ENCODE measurements at places on chromosomes 16 and 17. TPM values are rescaled to one million over a fixed set of nuclear protein-coding genes. Genes with fewer than 3 reads are reported as not detected.
A peak's percentile ranks its signal among the peaks of the same experiment; 100 is the strongest.

DNA sequence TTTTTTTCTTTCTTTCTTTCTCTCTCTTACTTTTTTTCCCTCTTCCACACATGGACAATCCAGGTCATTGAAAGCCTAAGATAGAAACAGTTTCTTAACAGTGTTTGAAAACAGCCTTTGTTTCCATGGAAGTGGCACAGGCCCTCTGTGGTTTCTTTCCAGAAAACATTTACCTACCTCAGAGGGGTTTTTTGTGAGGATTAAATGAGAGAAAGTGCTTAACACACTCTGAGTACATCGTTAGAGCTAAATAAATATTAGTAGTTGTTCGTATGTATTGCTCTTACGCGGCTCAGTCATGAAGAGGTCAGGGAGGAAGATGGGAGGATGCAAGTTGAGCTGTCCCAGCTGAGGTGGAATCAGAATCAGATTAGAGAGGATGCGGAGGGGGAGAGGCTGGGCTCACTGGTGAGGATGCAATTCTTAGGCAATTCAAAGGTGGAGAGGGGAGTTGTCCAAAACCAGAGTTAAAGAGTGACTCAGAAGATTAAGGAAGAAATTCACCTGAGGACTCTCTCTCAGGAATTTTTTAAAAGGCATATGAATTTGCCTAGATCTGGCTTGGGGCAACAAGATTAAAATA is 345.4 kb downstream of the PMP22 start:
- no peak overlapping the region for H3K27ac ChIP-seq
- no peaks in the 10 kb centered on the region for H3K27me3 ChIP-seq
- DNase-seq = no peak
- H3K4me1 ChIP-seq = no peaks in the 10 kb centered on the region
- H3K36me3 ChIP-seq = no peaks in the 10 kb centered on the region
- H3K4me3 ChIP-seq = no peak overlapping the region

- peaks cover 8% of the 10 kb centered on the region for H3K4me1 ChIP-seq
- H3K36me3 ChIP-seq = no peaks in the 10 kb centered on the region
- no peak within 1 kb of the TSS for H3K4me3 ChIP-seq
- DNase-seq = no peak
These were observed at the start of gene NRN1L for GRCh38 chr16:67884684-67885083. TSS of gene NRN1L (plus strand) at chr16:67884885. CDS start at chr16:67884904, 19 bp downstream.

Gene PKMYT1
- polyA plus RNA-seq = 0.69 TPM

Gene ADAD2
- not detected for polyA plus RNA-seq

- no peak for DNase-seq
- H3K4me1 ChIP-seq = no peaks in the 10 kb centered on the region
- H3K4me3 ChIP-seq = no peak overlapping the region
- peaks cover 49% of the 10 kb centered on the region for H3K27me3 ChIP-seq
- no peak overlapping the region for H3K27ac ChIP-seq
These were observed 158.1 kb upstream of the SDK2 start for GRCh38 chr17:73802314-73802713.

- H3K27ac ChIP-seq = no peak overlapping the region
- no peaks in the 10 kb centered on the region for H3K36me3 ChIP-seq
- H3K4me3 ChIP-seq = no peak overlapping the region
- no peaks in the 10 kb centered on the region for H3K4me1 ChIP-seq
- no peaks in the 10 kb centered on the region for H3K27me3 ChIP-seq
These were observed 348.6 kb upstream of the ZFHX3 start for GRCh38 chr16:73396556-73396955.

DNA sequence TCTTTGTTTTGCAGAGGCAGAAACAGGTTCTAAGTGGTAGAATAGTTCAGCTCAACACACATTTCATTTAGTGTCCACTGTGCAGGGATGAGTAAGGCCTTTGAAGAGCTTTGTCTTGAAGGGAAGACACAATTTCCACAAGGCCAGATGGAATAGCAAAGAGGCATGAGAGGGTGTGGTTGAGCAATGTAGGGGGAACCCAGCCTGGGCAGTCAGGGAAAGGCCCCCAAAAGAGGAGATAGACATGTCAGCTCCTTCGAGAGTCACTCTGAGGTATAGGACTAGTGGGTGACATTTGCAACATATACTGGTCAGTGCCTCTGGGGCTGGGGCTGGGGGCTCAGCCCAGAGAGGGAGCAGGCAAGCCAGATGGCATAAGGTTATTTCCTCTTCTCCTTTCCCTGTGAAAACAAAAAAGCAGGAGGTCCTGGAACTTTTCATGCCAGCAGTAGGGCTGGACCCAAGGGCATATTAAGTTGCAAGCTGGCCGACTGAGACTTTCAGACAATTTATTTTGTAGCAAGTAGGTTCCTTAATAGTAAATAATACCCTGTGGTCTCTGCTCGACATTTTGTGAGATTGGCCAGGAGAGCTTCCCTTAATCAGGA is 7.1 kb downstream of the ALKBH5 start:
- no peaks in the 10 kb centered on the region for H3K27me3 ChIP-seq
- peaks cover 80% of the 10 kb centered on the region for H3K4me1 ChIP-seq
- no peak for DNase-seq
- peak overlapping the region; percentile 54 for H3K4me3 ChIP-seq
- peak overlapping the region; percentile 32 for H3K27ac ChIP-seq

DNA sequence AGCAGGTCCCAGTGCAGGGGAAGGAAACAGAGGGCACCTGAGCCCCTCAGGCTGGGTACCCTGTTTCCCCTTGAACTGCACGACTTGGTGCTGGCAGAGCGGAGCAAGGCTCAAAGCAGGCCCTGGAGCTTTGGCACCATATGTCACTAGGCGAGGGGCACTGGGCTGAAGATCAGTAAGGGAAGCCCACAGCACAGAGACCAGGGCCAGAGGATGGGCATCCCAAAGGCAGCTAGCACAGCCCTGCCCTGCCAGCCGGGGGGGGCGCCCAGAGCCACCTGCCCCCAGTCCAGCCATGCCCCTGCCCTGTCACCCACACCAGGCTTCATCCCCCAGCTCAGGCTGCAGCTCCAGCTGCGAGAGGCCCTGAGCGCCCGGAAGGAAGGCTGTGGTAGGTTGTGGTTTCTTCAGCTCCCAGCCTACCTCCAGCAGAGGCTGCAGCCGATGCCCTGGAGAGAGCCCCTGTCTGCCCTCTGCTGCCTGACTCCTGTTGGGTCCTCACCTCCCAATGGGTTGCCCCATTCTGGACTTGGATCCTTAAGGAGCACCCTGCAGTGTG is 10.9 kb downstream of the NHERF1 start:
- H3K27me3 ChIP-seq = no peaks in the 10 kb centered on the region
- DNase-seq = peak; percentile 28
- no peaks in the 10 kb centered on the region for H3K36me3 ChIP-seq
- H3K27ac ChIP-seq = no peak overlapping the region
- H3K4me3 ChIP-seq = no peak overlapping the region

Gene ETV4
- polyA plus RNA-seq = not detected

Gene ARL5C
- polyA plus RNA-seq = not detected

GRCh38 chr17:45849536-45849990 is 4.9 kb downstream of the SPPL2C start:
- H3K4me3 ChIP-seq = no peak overlapping the region
- H3K27ac ChIP-seq = no peak overlapping the region
- DNase-seq = no peak
- H3K4me1 ChIP-seq = no peaks in the 10 kb centered on the region
- no peaks in the 10 kb centered on the region for H3K36me3 ChIP-seq
- H3K27me3 ChIP-seq = peaks cover 43% of the 10 kb centered on the region

GRCh38 chr16:381789-382717 is at the start of gene PGAP6:
TSS of gene PGAP6 (minus strand) at chr16:381978. CDS start at chr16:381821, 157 bp downstream.
- no peaks in the 10 kb centered on the region for H3K36me3 ChIP-seq
- H3K4me1 ChIP-seq = peaks cover 35% of the 10 kb centered on the region
- no peaks in the 10 kb centered on the region for H3K27me3 ChIP-seq

- H3K36me3 ChIP-seq = no peaks in the 10 kb centered on the region
- H3K27ac ChIP-seq = peak overlapping the region; percentile 32
- peaks cover under 1% of the 10 kb centered on the region for H3K27me3 ChIP-seq
- H3K4me3 ChIP-seq = no peak overlapping the region
These were observed 56.0 kb downstream of the TNFRSF13B start for GRCh38 chr17:16915752-16916556.

DNA sequence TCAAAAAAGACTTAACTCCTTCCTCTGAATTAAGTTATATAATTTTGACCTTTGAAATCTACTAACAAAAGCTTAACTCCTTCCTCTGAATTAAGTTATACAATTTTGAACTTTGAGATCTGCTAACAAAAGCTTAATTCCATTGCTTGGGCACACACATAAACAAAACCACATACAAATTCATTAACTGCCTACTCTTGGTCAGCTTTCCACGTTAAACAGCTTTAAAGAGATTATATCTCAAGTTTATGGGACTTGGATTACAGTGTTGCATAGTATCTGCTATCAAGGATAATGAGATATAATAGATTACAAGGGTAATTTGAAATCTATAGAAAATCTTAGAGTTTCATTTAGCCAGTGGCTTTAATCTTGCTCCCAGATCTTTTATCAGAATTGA is 23.5 kb downstream of the COX10 start:
- peaks cover 18% of the 10 kb centered on the region for H3K4me1 ChIP-seq
- H3K4me3 ChIP-seq = no peak overlapping the region
- H3K27ac ChIP-seq = no peak overlapping the region
- DNase-seq = no peak
- no peaks in the 10 kb centered on the region for H3K27me3 ChIP-seq

- H3K36me3 ChIP-seq = no peaks in the 10 kb centered on the region
- H3K27ac ChIP-seq = no peak overlapping the region
- H3K27me3 ChIP-seq = no peaks in the 10 kb centered on the region
- no peak overlapping the region for H3K4me3 ChIP-seq
- no peaks in the 10 kb centered on the region for H3K4me1 ChIP-seq
These were observed 174.2 kb upstream of the KCNJ16 start for GRCh38 chr17:69900829-69901228.

Gene KRT25
- polyA plus RNA-seq = not detected

DNA sequence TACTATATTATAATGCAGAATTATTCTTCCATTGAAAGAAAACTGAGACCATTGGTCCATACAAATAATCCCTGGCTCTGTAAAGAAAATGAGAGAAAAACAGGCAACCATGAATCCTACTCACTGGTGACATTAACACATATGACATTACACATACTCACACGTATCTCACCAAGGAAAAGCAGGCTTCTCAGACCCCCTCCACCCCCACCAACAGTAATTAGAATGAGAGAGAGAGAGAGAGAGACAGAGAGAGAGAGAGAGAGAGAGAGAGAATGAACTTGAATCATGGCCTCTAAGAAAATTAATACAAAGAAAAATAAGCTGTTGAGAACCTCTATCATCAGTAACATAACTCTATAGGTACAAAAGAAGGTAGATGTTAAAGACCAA is 132.0 kb downstream of the SNX11 start:
- H3K27ac ChIP-seq = no peak overlapping the region
- H3K27me3 ChIP-seq = no peaks in the 10 kb centered on the region
- DNase-seq = no peak
- peaks cover 17% of the 10 kb centered on the region for H3K36me3 ChIP-seq

GRCh38 chr17:29549177-29549923 is 17.5 kb downstream of the ABHD15 start:
- H3K27me3 ChIP-seq = no peaks in the 10 kb centered on the region
- no peak for DNase-seq
- no peak overlapping the region for H3K27ac ChIP-seq
- H3K4me1 ChIP-seq = no peaks in the 10 kb centered on the region
- no peaks in the 10 kb centered on the region for H3K36me3 ChIP-seq
- H3K4me3 ChIP-seq = no peak overlapping the region

DNA sequence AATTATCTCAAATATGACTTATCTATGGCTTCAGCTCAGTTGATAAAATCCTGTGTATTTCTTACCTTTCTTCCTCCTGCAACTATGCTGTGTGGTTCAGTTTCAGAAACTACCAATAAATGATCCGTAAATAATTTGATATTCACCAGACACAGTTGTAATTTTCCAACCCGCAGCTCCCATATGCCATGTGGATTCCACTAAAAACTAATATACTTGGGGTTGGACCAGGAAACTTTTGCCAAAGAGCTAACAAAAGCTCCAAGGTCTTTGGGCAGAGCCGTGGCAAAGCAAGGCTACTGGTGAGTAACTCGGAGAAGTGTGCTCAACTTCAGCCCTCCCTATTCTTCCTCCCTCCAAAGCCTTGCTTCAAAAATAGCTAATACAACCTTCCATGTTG is 2.3 kb upstream of the CHST6 start:
- H3K4me3 ChIP-seq = no peak overlapping the region
- H3K36me3 ChIP-seq = no peaks in the 10 kb centered on the region
- H3K27ac ChIP-seq = no peak overlapping the region
- no peak for DNase-seq
- H3K27me3 ChIP-seq = peaks cover 18% of the 10 kb centered on the region

GRCh38 chr17:19370493-19370960 is 7.8 kb upstream of the MAPK7 start:
- no peaks in the 10 kb centered on the region for H3K27me3 ChIP-seq
- H3K4me1 ChIP-seq = peaks cover 42% of the 10 kb centered on the region

GRCh38 chr16:82628088-82628423 is 1.3 kb downstream of the CDH13 start:
- H3K27me3 ChIP-seq = peaks cover 53% of the 10 kb centered on the region
- H3K4me3 ChIP-seq = no peak overlapping the region
- H3K27ac ChIP-seq = no peak overlapping the region
- no peak for DNase-seq

Gene ZSCAN32
- 33.3 TPM for polyA plus RNA-seq

Gene GP2
- polyA plus RNA-seq = not detected

DNA sequence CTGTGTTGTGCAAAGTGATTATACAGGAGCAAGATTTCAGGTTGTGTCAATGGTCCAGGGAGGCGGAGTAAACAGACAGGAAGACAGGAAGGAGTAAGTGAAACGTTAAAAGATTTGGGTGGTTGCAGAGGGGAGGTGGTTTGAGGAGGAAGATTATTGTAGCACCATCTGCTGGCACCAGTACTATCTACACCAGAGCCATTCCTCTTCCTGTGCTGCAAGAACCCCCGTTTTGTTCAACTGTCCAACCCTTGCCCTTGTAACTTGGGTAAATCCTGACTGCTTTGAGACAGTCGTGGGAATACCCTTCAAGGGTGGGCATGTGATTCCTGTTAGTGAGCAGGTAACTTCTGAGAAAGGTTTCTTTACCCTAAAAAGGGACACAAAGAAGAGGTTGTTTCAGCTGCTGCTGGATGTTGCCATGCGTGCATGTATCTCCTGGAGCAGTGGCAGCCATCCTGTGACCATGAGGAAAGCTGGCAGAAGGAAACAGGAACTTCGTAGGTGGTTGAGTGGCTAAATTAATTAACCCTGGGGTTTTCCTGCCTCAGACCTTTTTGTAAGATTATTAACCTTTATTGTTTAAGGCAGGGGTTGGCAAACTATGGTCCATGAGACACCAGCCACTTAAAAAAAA is 124.1 kb downstream of the PRKCA start:
- H3K27ac ChIP-seq = no peak overlapping the region
- no peak overlapping the region for H3K4me3 ChIP-seq
- peaks cover 3% of the 10 kb centered on the region for H3K27me3 ChIP-seq

GRCh38 chr17:79066963-79067362 is 7.7 kb upstream of the ENGASE start:
- peaks cover 8% of the 10 kb centered on the region for H3K27me3 ChIP-seq
- no peaks in the 10 kb centered on the region for H3K36me3 ChIP-seq
- DNase-seq = no peak
